ENCODE measurements at places on chromosomes 4 and X.

DNA sequence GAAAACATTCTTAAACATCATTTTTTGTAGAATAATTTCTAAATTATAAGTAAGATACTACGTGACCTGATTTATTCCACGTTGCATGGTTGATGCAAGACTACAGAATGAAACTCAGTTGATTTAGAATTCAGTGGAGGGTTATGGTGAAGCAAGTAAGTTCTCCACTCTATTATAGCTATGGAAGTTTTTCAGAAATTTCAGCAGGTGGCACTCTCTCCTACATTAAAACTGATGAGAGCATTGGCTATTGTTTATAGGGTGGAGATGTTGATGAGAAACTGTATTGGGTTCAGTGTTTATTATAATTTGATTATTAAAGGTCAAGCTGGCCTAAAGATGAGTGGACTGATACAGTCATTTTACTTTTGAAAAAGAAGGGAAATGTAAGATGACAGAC is 88.0 kb downstream of the FNIP2 start:
- DNase-seq = peak; percentile 60

DNA sequence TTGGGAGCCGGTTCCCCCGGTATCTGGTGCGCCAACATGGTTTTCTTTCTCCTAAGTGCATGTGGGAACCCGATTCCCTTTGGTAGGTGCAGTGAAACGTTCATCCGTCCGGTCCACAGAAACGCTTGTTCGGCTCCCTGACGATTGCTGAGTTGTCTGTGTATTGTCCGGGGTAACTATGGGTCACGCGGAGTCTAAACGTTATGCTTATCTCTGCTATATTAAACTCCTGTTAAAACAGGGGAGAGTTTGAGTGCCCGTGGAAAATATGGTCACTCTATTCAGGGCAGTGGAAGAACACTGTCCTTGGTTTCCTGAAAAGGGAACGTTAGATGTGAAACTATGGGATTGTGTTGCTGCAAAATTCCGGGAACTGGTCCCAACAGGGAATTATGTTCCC is 32.4 kb upstream of the MGST2 start:
- no peak for DNase-seq

- no peak for DNase-seq
Measured at GRCh38 chrX:133401536-133401935, 13.8 kb downstream of the GPC4 start.

- no peak for DNase-seq
Measured at GRCh38 chr4:94897023-94897422, 139.3 kb downstream of the BMPR1B start.

DNA sequence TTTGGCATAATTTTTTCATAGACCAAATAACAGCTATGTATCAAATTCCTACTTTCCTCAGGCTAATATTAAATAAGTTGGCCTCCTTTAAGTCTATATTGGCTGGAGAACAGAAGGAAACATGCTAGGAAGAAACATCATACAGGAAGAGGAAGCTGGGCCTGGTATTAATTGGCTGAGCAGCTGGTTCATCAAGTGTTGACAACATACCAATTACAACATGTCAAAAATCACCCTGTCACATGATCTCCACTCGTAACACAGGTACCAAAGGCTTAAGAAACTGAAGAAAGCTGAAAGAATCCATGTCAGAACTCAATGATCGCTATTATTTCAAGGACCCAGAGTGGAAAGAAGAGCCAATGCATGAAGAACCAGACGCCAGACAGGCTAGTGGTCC is 10.5 kb downstream of the WDFY3 start:
- DNase-seq = no peak

DNA sequence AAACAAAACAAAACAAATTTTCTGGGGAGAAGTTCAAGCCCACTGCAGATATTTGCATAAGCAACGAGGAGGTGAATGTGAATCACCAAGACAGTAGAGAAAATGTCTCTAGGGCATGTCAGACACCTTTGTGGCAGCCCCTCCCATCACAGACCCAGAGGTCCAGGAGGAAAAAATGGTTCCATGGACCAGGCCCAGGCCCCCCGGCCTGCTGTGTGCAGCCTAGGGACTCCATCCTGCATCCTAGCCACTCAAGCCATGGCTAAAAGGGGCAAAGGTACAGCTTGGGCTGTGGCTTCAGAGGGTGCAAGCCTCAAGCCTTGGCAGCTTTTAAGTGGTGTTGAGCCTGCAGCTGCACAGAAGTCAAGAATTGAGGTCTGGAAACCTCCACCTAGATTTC is 54.0 kb downstream of the LPAR4 start:
- no peak for DNase-seq

GRCh38 chr4:99979872-99980271 is 29.8 kb upstream of the H2AZ1 start:
- DNase-seq = no peak

- DNase-seq = no peak
Measured at GRCh38 chr4:84167093-84167492, 332.0 kb downstream of the NKX6-1 start.

DNA sequence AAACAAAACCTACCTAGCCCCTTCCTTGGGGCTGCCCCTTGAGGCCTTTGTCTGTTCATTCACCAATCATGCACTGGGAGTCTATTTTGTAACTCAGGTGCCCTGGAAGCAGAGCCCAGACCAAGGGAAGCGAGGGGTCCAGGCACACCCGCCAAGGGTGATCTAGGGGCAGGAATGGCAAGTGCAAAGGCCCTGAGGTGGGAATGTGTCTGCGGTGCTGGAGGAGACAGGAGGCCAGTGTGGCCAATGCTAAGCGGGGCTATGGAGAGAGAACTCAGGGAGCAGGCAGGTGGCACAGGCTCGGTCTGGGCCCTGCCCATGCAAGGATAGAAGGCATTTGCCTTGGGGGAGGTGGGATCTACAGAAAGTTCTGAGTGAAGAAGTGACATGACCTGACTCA is 3.5 kb upstream of the SH3BP2 start:
- no peak for DNase-seq

GRCh38 chr4:93983140-93983539 is 154.6 kb downstream of the ATOH1 start:
- DNase-seq = no peak

Data from AG08395 (cell line).